ENCODE measurements at places on chromosomes 2 and 18. TPM values are rescaled to one million over a fixed set of nuclear protein-coding genes. Genes with fewer than 3 reads are reported as not detected.

The HRH4 gene
- total RNA-seq: 0.26 TPM

The TIA1 gene
- 492 TPM for total RNA-seq

The DNER gene
- 4.4 TPM for total RNA-seq

The SLC25A52 gene
- 0.26 TPM for total RNA-seq

All from urinary bladder (tissue), 4 donors.